ENCODE measurements at places on chromosomes 3 and 15. TPM values are rescaled to one million over a fixed set of nuclear protein-coding genes. Genes with fewer than 3 reads are reported as not detected.

ATP13A5 gene
- not detected for total RNA-seq

GRCh38 chr3:169034401-169034800 is 629.1 kb downstream of the MECOM start:
- no peak for DNase-seq
- H3K36me3 ChIP-seq: no peaks in the 10 kb centered on the region
- H3K4me1 ChIP-seq: no peaks in the 10 kb centered on the region
- no peak overlapping the region for H3K27ac ChIP-seq

GRCh38 chr15:32641517-32642059 is at the start of gene SCG5:
Gene SCG5, plus strand, starts transcription at chr15:32641710. Its CDS starts 1,883 bp downstream, at chr15:32643593.
- H3K27me3 ChIP-seq: no peaks in the 10 kb centered on the region
- peaks cover 3% of the 10 kb centered on the region for H3K4me1 ChIP-seq

GRCh38 chr3:56251343-56251945 is 216.8 kb downstream of the ERC2 start:
- peak; percentile 71 for DNase-seq
- H3K36me3 ChIP-seq: no peaks in the 10 kb centered on the region
- H3K4me3 ChIP-seq: no peak overlapping the region
- peaks cover 1% of the 10 kb centered on the region for H3K4me1 ChIP-seq

DNA sequence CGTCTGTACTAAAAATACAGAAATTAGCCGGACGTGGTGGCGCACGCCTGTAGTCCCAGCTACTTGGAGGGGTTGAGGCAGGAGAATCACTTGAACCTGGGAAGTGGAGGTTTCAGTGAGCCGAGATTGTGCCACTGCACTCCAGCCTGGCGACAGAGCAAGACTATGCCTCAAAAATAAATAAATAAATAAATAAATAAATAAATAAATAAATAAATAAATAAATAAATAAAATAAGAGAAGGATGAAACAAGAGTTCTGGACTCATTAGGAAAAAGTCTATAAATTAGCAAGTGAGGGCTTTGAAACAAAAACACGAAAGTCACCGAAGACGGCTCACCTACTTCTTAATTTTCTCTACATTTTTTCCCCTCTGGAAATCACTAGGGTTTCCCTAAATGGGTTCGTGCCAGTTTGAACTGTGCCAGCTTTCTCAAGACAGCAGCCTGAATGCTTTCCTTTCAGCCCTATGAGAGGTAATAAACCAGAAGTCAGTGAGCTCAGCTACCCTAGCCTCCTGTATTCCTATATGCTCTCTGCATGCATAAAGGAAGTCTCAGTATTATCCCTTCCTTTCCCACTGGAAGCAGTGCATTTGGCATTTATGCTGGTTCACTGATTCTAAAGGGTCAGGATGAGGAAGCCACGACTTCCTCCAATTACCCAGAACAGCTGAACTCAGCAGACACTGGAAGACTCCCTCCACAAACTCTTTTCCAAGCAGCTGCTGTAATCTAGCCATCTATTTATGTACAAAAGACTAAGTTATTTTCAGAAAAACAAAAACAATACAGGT is 266.9 kb downstream of the ZBBX start:
- H3K4me3 ChIP-seq: no peak overlapping the region
- no peaks in the 10 kb centered on the region for H3K4me1 ChIP-seq
- H3K36me3 ChIP-seq: no peaks in the 10 kb centered on the region
- H3K27me3 ChIP-seq: no peaks in the 10 kb centered on the region
- DNase-seq: no peak
- no peak overlapping the region for H3K27ac ChIP-seq

All from activated CD4-positive, alpha-beta T cell treated with anti-CD3 and anti-CD28 coated beads, Interleukin-2, amount 10 ng/mL, durations not matched to agents 24 days and 14 days (primary cell).